ENCODE measurements at places on chromosomes 11 and 22.

DNA sequence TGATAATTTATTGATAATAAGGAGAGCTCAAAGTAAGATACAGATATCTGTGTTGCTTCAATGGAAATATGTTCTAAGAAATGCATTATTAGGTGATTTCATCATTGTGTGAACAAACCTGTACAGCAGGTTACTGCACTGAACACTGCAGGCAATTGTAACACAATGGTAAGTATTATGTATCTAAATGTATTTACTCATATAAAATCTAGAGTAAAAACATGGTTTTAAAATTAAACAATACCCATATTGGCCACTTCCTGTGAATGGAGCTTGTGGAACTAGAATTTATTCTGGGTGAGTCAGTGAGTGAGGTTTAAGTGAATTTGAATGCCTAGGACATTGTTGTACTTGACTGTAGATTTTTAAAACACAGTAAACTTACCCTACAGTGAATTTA is 722.9 kb upstream of the RAG2 start:
- DNase-seq = peak; percentile 90

DNA sequence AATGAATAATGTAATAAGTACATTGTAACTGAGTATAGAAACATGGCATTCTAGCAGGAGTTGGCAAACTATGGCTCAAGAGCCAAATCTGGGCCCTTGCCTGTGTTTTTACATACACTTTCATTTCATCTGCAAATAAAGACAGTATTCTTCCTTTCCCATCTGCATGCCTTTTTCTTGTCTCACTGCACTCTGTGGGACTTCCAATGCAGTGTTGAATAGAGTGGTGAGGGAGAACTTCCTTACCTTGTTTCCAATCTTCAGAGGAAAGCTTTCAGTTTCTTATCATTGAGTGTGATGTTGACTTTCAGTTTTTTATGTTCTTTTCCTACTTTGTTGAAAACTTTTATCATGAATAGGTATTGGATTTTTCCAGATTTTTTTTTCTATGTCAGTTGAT is 82.1 kb downstream of the USP47 start:
- no peak for DNase-seq

GRCh38 chr22:27881421-27881820 is 37.6 kb downstream of the PITPNB start:
- no peak for DNase-seq

GRCh38 chr11:112161012-112161411 is 2.9 kb downstream of the IL18 start:
- DNase-seq = peak; percentile 13

DNA sequence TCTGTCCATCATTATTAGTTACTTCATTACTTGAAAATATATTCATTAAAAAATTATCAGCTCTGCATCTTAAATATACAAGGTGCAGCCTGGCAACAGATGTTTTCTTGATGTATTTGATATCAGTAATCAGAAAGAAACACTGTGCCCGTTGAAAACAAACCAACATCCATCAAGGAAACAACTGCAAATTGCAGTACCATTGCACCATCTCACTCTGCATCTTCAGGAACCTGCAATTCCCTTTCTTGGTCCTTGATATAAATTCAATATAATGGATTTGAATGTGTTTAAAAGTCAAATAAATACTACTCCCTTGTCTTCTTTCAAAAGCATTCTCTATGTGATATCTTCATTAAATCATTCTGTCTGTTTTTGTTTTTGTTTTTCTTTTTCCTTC is 1131.2 kb downstream of the FAM181B start:
- DNase-seq = no peak

DNA sequence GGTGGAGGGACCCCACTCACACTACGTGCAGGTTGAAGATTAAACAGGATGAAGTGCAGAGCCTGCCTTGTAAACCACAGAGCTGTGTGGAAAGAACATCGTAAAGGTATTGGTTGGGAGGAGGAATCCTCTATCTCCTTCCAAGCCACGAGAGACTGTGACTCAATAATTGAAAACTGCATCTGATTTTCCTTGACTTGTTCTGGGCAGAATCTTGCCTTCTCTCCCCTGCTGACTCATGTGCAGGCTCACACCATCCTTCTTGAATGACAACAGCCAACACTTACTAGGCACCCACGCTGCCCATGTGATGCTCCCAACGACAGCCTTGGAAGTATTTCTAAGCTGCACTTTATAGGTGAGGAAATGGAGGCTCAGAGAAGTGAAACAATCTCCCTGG is 563.0 kb downstream of the MIAT start:
- DNase-seq = peak; percentile 75
